Caco-2 (cell line): ENCODE measurements at places on chromosomes 4 and X. TPM values are rescaled to one million over a fixed set of nuclear protein-coding genes. Genes with fewer than 3 reads are reported as not detected.

DNA sequence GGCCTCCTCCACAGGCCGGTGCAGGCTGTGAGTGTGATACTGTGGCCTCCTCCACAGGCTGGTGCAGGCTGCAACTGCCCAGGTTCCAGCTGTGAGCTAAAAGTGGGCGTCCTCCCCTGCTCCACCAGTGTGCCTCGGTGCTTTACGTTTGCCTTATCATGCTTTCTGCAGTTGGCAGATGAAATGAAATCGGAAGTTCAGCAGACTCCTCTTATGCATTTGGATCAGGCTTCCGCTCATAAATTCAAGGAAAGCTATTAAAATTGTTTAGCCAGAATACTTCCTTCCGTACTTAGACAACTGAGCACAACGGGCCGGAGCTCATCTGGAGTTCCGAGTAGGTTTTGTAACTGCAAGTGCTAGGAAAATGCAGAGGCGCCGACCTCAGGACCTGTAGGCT lies 12.0 kb downstream of the CYP4V2 start:
- H3K27ac ChIP-seq = no peak overlapping the region
- no peaks in the 10 kb centered on the region for H3K27me3 ChIP-seq
- DNase-seq = no peak
- H3K4me1 ChIP-seq = no peaks in the 10 kb centered on the region; the same call in 1 of the 2 replicates
- H3K4me3 ChIP-seq = no peak overlapping the region

- no peak overlapping the region for H3K4me3 ChIP-seq
- no peaks in the 10 kb centered on the region for H3K36me3 ChIP-seq
- no peak for DNase-seq
- H3K4me1 ChIP-seq = no peaks in the 10 kb centered on the region
These were observed 189.1 kb upstream of the RBPJ start for GRCh38 chr4:26131711-26132110.

Gene PPA2
- total RNA-seq = 70.1 and 85.4 TPM in 2 replicates

Gene ANXA3
- total RNA-seq = 327 and 361 TPM in 2 replicates

Gene ZC4H2
- 7.3 and 7.6 TPM in 2 replicates for total RNA-seq

DNA sequence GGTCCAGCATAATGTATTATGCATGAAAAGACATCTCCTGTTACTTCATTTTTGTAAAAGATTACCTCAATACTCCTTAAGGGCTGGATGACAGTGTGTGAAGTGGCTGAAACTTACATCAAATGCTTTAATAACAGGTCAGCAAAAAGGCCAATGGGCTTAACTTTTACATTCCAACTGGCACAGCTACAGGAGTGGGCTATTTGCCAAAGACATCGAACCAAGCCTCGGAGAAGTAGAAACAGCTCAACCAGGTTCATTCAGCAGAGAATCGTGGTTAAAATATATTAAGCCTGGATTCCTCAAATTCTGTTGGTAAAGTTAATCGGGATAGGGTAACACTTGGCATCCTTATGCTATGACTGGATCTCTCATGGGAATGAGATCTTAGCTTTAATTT lies 639.7 kb downstream of the TRIML1 start:
- H3K27me3 ChIP-seq = no peaks in the 10 kb centered on the region
- DNase-seq = no peak
- H3K27ac ChIP-seq = no peak overlapping the region

Gene PRKG2
- total RNA-seq = 3.2 and 5.6 TPM in 2 replicates
